ENCODE measurements at places on chromosomes 16 and 17.

DNA sequence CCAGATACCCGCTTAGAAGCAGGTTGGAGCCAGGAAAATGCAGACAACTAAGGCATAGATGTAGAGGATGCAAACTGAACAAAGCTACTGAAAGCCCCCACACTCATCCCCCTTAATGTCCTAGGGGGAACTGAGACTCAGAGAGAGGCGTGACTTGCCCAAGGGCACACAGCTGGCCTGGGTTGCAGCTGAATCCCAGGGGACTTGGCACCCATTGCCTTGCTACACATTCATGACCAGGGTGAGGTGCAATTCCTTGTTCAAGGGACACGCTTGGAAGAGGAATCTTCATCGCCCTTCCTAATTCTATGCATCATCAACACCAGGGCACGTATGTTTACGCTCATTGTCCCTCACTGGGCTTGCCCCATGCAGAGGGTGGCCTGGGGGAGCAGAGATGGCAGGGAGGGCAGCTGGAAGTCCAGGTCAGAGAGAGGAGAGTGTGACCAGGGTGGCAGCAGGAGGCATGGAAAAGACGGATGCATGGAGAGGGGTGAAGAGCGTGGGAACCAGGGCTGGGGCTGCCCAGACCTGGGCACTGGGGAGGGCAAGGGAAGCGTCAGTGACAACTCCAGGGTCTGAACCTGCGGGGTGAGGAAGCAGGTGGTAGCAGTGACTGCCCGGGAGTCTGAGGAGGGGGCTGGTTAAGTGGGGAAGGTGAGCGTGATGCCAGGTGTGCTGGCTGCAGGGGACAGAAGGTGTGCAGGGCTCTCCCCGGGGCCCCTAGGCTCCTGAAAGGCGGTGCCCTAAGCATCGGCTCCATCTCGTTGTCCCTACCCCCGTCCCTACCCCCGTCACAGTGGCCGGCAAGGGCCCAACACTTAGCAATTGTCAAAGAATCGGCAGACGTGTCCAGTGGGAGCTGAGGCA lies 267.1 kb upstream of the TNRC6C start:
- DNase-seq, result no peak

DNA sequence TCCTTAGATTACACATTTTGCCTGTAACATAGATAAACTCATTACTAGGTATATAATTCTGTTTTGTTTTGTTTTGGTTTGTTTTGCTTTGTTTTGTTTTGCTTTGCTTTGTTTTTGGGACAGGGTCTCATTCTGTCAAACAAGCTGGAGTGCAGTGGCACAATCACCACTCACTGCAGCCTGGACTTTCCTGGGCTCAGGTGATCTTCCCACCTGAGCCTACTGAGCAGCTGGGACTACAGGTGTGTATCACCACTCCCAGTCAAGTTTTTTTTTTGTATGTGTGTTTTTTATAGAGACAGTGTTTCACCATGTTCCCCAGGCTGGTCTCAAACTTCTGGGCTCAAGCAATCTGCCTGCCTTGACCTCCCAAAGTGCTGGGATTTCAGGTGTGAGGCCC lies 1.3 kb upstream of the CCL4L2 start:
- DNase-seq, result no peak

DNA sequence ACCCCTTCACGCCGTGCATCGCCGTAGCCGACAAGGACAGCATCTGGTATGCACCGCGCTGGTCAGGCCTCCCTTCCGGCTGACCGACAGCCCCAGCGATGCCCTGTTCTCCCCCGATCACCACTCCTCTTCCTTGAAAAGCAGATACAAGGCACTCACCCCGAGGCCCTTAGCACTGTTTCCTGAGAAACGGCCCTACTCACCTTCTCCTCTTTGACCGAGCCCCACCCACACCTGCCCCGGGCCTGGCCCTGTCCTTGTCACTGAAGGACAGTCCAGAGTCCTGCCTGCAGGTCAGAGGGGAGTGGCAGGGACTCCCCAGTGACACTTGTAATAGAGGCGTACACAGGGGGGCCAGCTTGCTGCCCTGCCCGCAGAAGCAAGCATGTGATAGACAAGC lies 45.9 kb upstream of the CHMP6 start:
- no peak for DNase-seq

DNA sequence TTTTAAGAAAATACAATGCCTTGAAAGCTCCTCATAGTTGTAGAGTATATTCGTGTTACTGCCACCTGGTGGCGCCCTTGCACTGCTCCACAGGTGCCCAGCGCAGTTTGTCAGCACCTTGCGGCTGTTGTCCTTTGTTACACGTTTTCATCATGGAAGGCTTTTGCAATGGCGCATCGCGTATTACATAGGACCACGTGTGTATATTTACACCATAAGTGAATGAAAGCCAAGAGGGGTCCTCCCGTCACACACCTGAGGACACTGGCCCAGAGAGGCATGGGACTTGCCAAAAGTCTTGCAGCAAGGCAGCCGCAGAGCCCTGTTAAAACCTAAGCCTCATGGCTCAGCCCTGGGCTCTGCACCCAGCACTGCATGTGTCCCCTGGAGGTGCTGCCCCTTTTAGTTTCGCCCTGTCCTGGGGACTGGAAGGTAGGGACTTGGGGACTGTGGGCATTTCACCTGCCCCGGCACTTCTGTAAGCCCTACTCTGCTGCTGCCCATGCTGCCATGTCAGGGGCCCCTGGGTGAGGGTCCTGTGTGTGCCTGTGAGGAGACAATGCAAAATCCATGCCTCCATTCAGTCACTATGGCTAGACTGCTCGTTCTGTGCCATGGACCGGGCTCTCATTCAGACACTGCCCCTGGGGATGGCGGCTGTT lies 24.3 kb downstream of the POLR3E start:
- DNase-seq, result no peak

GRCh38 chr17:41625602-41626001 lies 1.2 kb upstream of the KRT17 start:
- no peak for DNase-seq

DNA sequence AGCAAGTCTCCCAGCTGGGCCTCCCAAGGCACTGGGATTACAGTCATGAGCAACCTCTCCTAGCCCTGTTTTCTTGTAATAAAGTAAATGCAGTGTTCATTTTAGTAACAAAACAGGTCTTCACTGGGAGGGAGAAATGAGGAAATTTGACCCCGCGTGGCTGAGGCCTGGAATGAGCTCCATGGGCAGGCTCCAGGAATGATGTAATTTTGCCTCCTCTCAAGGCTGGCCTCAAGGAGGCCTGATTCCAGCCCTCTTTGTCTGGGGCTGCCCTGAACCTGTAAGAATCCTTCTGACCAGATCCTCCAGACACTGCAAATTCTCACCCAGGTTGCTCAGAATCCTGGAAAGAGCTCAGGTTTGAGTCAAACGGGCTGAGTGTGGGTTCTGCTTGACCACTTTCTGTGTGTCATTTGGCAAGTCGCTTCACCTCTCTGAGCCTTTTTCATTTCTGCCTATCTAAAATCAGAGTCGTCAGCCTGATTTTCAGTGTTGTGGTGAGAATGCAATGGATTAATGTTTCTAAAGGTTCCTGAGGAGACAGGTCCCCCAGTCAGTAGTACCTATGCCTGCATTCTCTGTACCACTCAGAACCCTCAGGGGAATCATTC lies 57.1 kb downstream of the RAB11FIP4 start:
- no peak for DNase-seq

- DNase-seq, result no peak
Measured at GRCh38 chr17:81932333-81932983, 4.6 kb downstream of the PYCR1 start.

DNA sequence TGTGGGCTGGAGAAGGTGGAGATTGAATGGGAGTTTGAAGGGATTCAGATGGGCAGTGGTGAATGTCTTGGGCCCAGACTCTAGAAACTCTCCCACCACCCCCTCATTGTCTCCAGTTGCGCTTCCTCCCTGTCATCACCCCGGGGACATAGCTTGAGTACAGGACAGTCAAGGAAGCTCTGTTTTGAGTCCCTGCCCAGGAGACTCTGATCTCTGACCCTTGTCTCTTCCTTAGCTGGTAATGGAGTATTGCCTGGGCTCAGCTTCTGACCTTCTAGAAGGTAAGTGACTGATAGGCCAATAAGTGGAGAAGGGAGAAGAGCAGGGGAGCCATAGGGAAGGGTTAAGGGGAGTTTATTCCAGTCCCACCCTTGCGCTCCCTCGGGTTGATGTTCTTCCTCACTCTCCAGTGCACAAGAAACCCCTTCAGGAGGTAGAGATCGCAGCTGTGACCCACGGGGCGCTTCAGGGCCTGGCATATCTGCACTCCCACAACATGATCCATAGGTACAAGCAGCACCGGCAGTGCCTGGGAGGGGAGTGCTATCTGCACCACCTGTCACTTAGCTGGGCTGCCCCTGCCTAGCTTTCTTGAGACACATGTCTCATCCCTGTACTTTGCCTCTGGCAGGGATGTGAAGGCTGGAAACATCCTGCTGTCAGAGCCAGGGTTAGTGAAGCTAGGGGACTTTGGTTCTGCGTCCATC lies 5.0 kb downstream of the TAOK2 start:
- no peak for DNase-seq

DNA sequence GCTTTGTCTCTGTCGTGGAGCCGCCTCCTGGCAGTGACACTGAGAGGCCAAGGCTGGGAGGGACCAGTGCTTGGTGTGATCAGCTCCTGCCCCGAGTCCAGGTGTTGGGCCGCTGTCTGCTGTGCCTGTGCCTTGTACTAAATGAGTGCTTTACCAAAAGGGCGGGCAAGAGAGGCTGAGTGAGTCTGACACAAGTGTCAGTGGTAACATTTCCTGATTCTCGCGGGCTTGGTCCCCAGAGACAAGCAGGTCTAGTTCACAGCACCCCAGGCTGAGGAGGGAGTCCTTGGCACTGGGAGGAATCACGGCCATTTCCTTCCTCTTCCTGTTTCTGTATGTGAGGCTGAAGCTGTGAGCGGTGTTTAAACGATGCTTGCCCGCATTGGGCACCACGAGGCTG lies 30.2 kb downstream of the PLD6 start:
- no peak for DNase-seq

GRCh38 chr16:31704138-31704537 lies 169.5 kb upstream of the ZNF267 start:
- no peak for DNase-seq

DNA sequence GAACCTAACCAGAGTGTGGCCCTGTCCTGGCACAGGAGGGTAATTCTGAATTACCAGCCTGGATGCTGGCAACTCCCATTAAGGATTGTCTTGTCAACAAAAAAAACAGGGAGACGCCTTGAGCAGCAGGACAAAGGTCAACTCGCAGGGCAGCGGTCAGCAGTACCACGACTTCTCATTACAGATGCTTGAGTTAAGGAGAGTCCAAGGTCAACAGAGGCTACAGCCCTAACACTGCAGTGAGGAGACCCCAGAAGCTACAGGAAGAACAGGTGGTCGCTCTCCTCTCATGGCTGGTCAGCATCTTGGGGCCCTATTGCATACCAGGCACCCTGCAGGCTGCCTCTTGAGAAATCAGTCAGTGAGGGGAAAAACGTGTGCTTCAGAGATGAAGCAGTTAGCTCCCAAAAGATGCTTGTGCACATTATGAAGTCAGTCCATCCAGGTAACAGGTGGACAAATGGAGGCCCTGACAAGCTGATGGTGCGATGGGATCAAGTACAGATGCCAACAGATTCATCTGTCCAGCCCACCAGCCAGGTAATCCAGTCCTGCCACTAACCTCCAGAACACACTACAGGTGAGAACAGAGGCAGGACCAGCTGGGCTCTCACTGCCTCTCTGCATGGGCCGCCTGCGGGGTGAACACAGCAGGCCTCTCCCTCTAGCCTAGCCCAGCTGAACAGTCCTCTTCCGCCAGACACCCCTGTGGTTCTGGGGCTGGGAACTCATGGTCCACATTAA lies 4.2 kb downstream of the CSNK1D start:
- no peak for DNase-seq

GRCh38 chr16:80604600-80605355 lies 64.0 kb downstream of the DYNLRB2 start:
- DNase-seq, result no peak

GRCh38 chr16:30054959-30055553 lies 10.5 kb upstream of the ALDOA start:
- no peak for DNase-seq

DNA sequence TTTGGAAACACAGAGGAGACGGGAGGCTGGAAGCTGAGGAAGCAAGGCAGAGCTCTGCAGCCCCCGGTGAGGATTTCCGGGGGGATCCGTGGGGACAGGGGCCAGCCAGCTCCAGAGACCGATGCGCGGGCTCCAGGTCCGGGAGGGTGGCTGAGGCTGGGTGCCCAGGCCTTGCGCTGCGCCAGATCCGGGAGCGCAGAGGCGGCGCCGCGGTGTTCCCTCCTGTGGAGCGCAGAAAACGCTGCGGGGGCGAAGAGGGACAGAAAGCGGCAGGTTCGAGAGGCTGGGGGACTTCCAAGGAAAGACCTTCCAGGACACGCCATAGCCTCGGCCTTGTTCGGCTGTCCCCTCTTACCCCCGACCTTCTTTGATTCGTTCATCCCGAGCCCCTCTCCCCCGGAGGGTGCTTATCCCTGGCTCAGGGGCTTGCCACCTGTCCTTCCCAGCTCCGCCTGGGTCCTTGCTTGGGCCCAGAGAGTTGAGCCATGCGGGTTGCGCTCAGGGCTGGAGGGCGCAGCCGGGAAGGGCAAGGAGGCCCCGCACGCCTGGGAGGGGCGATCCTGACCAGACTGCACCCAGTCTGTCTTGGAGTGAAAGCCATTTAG lies 697 bp upstream of the SHISA9 start:
- no peak for DNase-seq

DNA sequence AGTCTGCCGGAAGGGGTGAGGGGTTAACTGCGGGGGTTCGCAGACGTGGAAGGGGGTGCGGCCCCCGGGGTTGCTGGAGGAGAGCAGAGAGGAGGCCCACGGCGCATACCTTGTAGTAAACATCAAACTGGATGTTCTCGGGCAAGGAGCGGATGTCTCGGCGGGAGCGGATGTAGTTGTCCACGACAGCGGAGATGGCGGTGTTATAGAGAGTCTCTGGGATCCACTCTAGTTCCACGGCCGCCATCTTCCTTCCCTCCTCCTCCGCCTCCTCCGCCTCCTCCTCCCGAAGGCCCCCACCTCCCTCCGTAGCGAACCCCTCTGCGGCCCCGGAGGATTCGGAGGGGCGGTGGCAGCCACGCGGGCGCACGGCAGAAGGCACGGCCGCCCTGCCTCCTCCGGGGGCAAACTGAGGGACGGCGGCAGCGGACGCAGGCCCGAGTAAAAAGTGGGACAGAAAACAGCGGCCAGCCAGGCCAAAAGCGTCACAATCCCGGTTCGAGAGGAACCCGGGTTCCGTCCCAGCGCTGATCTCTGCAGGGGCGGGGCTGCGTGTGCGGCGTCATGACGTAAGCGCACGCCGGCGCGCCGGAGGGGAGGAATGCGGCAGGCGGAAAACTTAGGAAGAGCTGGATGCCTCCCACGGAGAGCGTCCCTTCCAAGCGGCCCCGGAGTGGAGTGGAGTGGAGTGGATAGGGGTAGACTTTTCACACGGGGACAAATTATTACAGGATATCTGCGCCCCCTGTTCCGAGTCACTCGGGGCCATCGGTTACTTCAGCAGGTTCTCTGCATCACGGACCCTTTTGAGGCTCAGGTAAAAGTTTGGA lies at the start of gene APPBP2:
Gene APPBP2, minus strand, starts transcription at position 558 of the 830 bp plus-strand sequence. Its CDS starts 311 bp downstream, at position 247.
- DNase-seq, result no peak

DNA sequence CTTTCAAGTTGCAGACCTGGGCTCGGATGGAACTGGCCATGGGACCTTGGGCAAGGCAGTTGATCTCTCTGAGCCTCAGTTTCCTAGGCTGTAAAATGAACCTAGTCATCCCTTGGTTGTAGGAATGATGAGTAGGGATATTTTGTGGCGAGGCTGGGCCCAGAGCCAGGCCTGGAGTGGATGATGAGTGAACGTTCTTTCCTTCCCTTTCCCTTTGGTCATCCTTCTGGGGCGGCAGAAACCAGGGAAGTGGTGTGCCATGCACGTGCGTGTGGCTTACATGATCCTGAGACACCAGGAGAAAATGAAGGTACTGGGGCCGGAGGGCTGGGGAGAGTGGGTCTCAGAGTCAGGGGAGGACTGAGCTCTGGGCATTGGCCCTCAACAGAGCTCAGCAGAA lies 8.4 kb downstream of the FBRS start:
- DNase-seq, result no peak

GRCh38 chr17:45096141-45096540 lies 35.0 kb downstream of the NMT1 start:
- DNase-seq, result no peak
